ENCODE measurements at places on chromosomes 6 and 20. TPM values are rescaled to one million over a fixed set of nuclear protein-coding genes. Genes with fewer than 3 reads are reported as not detected.

Gene SIRPG
- total RNA-seq: 3.9 TPM

- DNase-seq: no peak
Observed at GRCh38 chr6:161235776-161236633, 37.9 kb downstream of the AGPAT4 start.

DNA sequence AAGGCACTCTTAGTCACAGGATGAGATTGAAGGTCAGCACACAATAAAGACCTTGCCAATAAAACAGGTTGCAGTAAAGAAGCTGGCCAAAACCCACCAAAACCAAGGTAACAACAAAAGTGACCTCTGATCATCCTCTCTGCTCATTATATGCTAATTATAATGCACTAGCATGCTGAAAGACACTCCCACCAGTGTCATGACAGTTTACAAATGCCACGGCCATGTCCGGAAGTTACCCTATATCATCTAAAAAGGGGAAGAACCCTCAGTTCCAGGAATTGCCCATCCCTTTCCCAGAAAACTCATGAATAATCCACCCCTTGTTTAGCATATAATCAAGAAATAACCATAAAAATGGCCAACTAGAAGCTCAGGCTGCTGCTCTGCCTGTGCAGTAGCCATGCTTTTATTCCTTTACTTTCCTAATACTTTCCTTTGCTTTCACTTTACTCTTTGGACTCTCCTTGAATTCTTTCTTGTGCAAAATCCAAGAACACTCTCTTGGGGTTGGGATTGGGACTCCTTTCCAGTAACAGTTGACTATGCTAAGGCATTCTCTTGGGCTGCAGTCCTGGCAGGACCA is 527.3 kb upstream of the MAP3K7 start:
- no peak for DNase-seq

GRCh38 chr6:167588920-167589614 is 237.6 kb upstream of the AFDN start:
- no peak for DNase-seq

- DNase-seq: no peak
Observed at GRCh38 chr6:105805501-105806023, 280.6 kb upstream of the PRDM1 start.

DNA sequence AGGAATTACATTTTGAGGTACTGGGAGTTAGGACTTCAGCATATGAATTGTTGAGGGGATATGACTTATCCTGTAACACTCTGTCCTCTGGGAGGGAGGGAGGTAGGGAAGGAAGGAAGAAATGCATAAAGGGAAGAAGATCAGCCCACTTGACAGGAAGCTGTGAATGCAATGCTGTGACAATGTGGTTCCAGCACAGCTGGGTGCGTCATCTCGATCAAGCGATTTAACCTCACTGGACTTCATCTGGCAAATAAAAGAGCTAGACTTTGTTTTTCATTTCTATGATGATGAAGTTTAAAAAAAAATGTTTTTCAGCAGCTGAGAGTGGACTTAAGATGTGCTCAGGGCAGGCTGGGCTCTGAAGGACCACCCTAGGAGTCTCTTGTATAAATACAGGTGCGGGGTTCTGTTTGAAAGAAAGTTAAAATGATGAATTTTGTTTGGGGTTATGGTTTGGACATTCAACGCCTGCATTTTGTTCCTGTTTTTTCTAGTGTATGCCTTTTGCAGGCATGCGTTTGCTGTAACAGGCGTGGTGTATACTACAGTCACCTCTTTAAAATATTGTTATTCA is 178.1 kb downstream of the RIMS1 start:
- DNase-seq: no peak

DNA sequence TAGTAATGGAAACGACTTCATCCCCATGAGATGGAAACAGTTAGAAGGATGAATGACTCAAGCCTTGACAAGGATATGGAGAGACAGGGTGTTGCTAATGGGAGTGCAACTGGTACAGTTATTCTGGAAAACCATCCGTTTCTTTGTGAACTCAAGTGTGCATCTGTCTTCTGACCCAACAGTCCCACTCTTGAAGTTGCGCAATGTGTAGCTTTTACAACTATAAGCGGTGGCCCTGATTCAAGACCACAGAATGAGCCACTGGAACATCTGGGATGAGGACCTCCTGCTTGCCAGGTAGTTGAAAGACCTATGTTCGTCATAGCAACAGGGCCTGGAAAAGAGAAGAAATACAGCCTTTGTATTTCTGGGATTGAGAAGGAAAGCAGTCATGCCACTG is 115.8 kb upstream of the GMDS start:
- no peak for DNase-seq

GRCh38 chr6:93731306-93731705 is 311.9 kb upstream of the EPHA7 start:
- no peak for DNase-seq

GRCh38 chr6:111899531-111899930 is 26.3 kb upstream of the FYN start:
- DNase-seq: no peak

DNA sequence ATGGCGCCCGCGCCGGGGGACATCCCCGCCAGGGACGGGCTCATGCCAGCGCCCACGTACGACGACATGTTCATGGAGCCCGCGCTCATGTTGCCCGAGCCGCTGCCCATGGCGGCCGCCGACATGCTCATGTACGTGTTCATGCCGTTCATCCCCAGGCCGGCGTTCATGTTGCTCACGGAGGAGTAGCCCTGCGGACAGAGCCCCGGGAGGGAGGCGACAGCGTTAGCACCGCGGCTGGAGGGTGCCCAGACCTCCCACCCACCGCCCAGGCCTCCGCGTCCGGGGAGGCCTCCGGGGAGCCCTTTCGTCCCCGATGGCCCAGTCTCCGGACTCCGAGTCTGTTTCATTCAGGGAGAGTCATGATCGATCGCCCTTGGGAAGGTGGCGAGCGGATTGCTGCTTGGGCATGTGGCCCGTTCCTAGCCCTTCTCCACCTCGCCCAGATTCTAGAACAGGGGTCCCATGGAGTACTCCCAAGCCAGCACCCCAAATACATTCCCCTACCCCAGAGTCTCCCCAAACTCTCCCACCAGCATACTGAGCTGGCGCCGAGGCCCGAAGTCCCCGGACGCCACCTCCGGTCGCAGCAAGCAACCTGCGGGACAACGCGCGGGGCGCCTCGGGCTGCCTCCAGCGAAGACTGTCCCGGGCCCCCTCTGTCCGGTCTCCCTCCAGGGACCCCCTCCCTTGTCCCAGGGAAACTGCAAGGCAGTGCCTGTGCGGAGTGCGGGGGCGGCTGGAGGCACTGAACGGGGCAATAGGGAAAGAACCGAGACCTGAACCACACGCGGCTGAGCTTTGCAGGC is 1.2 kb downstream of the FOXA2 start:
- DNase-seq: no peak

Gene OR2J3
- not detected for total RNA-seq

- no peak for DNase-seq
Observed at GRCh38 chr20:34925341-34925740, 30.3 kb downstream of the GSS start.

DNA sequence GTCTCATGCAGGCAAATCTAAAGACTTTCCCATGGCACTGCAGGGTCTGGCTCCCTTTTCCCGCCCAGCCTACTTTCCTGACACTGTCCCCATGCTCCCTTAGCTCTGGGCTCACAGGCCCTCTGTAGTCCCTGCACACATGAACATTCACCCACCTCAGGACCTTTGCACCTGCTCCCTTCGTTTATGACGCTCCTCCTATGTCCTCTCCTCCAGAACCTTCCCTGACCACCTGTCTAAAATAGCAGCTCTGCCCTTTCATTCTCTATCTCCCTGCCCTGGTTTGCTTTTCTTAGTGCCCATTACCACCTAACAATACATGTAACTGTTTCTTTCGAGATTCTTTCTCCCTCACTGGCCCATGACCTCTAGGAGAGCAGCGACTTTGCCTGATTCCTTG is 22.3 kb downstream of the HM13 start:
- DNase-seq: no peak

DNA sequence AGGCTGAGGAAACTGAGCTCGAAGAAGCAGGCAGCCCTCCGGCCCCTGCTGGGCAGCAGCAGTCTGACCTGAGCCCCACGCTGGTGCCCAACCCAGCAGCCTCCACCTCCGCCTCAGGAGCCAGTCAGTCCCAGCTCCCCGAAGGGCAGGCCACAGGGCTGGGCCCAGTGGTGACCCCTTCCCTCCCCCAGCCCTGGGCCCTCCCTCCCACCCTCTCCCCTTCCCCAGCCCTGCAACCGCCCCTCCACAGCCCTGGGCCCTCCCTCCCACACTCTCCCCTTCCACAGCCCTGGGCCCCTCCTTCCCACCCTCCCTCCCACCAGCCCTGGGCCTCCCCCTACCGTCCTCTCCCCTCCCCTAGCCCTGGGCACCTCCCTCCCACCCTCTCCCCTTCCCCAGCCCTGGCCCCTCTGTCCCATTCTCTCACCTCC is 115.0 kb downstream of the TAF4 start:
- DNase-seq: no peak

DNA sequence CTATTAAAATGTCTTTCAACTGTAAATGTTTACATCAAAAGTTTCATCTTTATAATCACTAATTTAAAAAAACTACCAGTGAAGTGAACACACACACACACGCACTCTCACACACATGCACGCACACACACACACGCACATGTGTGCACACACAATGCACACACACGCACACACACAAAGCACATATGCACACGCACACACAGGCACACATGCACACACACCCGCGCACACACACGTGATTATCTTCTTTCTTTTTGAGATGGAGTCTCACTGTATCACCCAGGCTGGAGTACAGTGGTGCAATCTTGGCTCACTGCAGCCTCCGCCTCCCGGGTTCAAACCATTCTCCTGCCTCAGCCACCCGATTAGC is 80.0 kb upstream of the FRMD1 start:
- no peak for DNase-seq

Gene GJA10
- total RNA-seq: not detected

Gene FNDC11
- 0.75 TPM for total RNA-seq

GRCh38 chr6:2850538-2851113 is 9.0 kb upstream of the SERPINB1 start:
- DNase-seq: no peak

Gene COL20A1
- total RNA-seq: 0.33 TPM

Gene XPO5
- total RNA-seq: 54.6 TPM

DNA sequence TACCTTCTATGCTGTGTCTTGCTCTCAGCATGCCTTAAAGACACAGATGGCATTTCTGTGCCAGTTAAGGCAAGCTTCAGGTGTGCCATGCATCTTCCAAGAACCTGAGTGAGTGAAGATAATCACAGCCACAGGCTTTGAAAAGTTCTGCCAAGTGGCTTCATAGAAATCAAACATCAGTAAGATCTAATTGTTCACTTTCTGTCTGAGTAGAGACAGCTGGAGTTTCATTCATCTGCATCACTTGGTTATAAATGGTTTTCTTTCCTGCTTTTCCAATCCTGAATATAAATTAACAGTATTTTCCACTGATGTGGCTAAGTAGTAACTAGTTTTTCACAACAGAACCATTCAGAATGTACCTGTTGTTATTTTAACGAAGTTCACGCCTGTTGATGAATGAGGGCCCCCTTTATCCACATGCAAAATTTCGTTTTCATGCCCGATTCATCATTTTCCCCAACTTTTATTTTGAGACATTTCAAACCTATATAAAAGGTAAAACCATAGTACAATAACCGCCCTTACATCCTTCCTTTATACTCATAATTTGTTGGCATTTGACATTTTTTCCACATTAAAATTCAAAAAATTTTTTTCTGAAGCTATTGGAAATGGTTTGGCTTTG is 38.6 kb upstream of the KCNG1 start:
- DNase-seq: no peak

GRCh38 chr6:37287519-37288157 is 29.7 kb upstream of the TMEM217 start:
- no peak for DNase-seq

GRCh38 chr6:46393161-46393939 is 97.9 kb downstream of the RCAN2 start:
- DNase-seq: no peak

Data from natural killer cell (primary cell).